ENCODE measurements at places on chromosomes 12 and 14.
A peak's percentile ranks its signal among the peaks of the same experiment; 100 is the strongest.

GRCh38 chr12:53208877-53209463 is 1.9 kb upstream of the ITGB7 start:
- peak; percentile 71 for DNase-seq

GRCh38 chr12:25269701-25270100 is 19.0 kb upstream of the KRAS start:
- DNase-seq: no peak

DNA sequence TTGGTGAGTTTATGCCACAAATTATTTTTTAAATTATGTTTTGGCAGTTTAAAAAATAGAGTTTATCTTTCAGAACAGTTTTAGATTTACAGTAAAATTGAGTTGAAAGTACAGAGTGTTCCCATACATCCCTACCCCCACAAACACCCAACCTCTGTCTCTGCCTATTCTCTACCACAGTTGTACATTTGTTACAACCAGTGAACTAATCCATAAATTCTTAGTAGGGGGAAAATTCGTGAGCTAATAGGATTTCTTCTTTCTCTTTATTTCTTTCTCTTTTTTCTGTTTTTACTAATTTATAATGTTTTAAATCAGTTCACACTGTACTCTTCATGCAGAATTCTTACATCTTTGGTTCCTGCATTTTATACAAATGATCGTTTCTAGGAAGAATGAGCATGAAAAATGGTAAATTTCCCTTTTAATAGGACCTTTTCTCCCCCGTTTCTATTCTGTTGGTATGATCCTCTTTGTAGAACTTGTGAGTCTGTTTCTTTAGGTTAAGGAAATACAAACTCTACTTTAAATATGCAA is 56.7 kb downstream of the MIPOL1 start:
- DNase-seq: no peak

DNA sequence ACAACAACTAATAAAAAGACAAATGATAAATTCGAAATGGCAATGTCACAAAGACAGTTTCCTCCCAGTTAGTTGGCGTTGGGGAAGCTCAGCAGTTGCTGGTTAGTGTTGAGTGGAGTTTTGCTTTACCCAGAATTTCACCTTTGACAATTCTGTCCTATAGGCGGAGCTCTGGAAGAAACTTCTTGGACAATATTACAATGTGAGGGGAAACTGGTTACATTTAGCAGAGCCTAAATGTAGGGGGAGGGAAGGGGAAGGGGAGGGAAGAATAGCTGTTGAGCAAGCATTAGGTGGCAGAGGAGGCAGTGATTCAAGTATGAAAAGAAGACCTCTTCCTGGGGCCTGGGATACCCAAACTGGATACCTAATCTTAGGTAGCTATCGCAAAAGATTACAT is 51.4 kb downstream of the BDKRB1 start:
- no peak for DNase-seq

DNA sequence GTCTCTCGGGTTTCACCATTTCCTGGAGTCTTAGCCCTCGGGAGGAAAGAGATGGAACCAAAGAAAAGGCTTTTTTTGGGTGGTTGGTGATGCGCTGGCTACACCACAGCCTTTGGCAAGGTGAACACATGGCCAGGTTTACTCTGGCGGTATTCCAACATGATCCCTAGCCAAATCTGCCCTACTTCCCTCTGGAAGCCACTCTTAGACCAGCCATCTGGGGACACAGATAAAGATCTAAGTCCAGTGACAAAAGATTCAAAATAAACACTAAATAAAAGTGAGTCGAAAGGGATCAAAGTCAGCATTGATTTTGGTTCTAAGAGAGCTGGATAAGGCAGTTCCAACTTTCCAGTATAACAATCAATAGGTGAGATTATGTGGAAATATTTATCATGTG is 694.5 kb downstream of the VRK1 start:
- DNase-seq: no peak

GRCh38 chr14:61188196-61188595 is 92.9 kb downstream of the TMEM30B start:
- DNase-seq: no peak

- no peak for DNase-seq
Measured at GRCh38 chr14:66295386-66295785, 190.8 kb upstream of the CCDC196 start.

DNA sequence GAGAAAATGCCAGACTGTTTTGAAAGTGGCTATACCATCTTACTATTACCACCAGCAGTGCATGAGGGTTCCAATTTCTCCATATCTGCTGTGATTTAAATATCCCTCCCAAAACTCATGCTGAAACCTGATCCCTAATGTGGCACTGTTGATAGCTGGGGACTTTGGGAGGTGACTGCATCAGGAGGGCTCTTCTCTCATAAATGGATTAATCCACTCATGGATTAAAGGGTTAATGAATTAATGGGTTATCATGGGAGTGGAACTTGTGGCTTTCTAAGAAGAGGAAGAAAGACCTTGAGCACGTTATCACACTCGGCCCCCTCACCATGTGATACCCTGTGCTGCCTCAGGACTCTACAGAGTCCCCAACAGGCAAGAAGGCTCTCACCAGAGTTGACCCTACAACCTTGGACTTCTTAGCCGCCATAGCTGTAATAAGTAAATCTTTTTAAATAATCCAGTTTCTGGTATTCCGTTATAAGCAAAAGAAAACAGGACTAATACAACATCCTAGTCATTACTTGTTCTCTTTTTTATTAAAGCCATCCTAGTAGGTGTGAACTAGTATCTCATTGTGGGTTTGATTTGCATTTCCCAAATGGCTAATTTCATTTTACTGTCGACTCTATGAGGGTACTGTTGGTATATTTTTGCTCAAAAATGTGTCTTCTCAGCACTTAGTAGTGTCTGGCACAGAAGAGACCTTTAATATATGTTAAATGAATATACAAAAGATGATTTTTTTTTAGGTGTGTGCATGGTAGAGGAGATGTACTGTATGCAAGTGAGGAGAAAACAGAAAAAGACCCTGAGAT is 14.3 kb downstream of the PPP1R12A start:
- no peak for DNase-seq

GRCh38 chr12:44930972-44931600 is 55.0 kb upstream of the NELL2 start:
- DNase-seq: peak; percentile 68

GRCh38 chr12:112283546-112283945 is 98.7 kb downstream of the HECTD4 start:
- DNase-seq: no peak

GRCh38 chr14:55170526-55170925 is 20.9 kb downstream of the DLGAP5 start:
- no peak for DNase-seq

DNA sequence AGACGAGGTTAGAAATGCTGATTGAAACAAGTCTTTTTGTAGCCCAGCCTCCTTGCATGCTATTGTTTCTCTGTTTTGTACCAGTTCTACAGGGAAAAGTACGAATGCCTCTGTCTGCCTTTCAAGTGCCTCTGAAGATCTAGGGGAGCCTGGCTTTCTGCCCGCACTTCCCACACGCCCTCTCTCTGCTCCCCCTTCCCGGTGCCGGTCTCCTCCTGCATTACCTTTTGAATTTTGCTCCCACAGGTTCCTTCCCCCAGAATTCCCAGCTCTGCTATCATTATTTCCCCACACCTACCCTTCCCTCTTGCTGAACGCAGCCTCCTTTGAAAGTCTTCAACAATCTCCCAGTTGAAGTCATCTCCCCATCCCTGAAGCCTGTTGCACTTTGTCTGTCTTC is 689.7 kb downstream of the BCL11B start:
- no peak for DNase-seq

- DNase-seq: no peak
Measured at GRCh38 chr12:2396448-2396871, 343.7 kb downstream of the CACNA1C start.

GRCh38 chr14:105039458-105040205 is 18.7 kb upstream of the CDCA4 start:
- no peak for DNase-seq

DNA sequence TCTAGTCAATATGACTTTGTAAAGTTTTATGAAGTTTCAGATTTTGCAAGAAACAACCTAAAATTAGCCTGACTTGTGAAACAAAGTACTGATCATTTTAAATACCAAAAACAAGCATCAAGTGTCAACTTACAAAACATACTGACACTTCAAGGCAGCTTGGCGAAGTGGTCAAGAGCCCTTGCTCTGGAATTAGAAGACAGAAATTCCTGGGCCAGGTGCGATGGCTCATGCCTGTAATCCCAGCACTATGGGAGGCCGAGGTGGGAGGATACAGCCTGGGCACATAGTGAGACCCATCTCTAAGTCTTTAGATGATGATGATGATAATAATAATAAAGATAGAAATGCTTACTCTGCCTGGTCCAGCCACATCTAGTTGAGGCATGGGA is 45.4 kb upstream of the NR2C1 start:
- DNase-seq: no peak

- peak; percentile 42 for DNase-seq
Measured at GRCh38 chr12:113980537-113981337, 14.6 kb upstream of the RBM19 start.

GRCh38 chr12:99195474-99195873 is 452.1 kb upstream of the GARIN6 start:
- DNase-seq: no peak

- DNase-seq: no peak
Measured at GRCh38 chr12:48688836-48689235, 6.8 kb upstream of the KANSL2 start.

- DNase-seq: no peak
Measured at GRCh38 chr12:21416511-21417121, 20.8 kb upstream of the PYROXD1 start.

DNA sequence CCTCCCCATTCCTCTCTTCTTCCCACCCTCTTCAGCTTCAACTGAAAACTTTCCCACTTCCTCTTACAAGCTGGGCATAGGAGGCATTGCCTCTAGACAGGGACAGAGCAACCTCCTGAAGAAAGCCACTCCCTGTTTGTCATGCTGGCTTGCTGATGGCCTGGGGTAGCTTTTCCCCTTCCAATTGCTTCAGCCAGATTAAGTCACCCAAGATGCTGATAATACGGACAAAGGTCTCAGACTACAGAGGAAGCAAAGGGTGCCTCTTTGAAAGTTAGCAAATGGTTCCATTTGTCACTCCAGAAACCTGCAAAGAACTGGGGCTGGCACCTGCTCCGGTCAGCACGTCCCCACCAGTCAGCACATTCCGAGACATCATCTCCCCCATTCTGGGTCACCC is 6.0 kb downstream of the KRT2 start:
- no peak for DNase-seq

GRCh38 chr12:53968214-53969127 is 4.5 kb upstream of the HOXC11 start:
- DNase-seq: no peak

DNA sequence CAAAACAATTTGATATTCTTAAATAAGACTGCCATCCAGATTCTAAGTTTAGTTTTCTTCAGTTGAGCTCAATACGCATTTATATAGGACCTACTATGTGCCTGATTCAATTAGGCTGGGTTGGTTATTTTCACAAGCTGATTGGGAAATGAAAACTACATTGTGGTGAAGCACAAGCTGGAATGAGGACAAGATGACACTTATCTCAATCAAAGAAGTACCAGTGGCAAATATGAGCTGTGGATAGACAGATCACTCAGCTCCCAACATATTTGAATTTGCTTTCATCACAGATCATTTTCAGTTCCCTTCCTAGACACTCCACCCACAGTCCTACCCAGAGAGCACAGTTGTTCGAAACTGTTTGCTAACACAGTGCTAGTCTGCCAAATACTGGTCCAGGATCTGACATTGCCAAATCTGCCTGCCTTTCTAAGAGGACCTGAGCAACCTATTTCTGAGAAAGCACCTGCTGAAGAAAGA is 74.7 kb downstream of the LLPH start:
- no peak for DNase-seq

DNA sequence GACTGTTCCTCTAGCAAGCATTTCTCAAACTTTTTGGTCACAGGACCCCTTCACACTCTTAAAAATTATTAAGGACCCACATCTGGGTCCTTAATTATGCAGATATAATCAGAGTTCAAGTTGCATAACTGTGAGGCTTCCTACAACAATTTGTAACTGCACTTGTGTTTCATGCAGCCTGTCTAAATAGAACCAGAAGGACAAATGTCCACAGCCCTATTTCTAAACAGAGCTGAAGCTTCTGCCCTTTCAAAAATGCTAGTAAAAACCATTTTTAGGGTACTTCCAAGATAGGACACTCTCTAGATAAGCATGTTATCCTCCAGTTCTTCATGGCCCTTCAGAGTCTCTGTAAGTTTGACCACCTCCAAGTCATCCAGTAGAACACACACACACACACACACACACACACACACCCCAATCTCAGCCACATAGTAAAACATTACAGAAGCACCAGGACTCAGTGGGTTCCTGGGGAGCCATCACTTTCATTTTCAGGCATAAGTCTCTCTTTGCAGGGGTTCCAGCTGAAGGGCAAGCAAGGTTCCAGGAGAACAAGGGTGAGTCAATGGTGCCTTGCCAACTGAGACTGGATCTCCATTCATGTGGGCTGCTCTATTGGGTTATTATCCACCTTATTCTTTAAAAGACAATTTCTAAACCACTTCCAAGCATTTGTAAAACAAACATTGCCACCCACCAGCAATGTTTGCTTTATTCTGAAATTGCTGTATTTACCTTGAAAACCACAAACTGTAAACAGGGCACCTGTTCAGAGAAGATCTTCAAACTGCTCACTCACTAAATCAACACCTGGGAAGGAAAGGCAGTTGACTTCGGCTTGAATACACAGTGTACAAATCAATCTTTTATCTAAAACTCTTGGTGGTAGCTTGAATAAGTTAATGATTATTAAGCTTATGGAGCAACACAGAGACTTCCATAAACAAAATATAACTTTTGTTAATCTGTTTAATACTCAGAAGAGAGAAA is 64.1 kb downstream of the ITPR2 start:
- DNase-seq: no peak

- DNase-seq: no peak
Measured at GRCh38 chr14:41606282-41606531, 469 bp upstream of the LRFN5 start.

DNA sequence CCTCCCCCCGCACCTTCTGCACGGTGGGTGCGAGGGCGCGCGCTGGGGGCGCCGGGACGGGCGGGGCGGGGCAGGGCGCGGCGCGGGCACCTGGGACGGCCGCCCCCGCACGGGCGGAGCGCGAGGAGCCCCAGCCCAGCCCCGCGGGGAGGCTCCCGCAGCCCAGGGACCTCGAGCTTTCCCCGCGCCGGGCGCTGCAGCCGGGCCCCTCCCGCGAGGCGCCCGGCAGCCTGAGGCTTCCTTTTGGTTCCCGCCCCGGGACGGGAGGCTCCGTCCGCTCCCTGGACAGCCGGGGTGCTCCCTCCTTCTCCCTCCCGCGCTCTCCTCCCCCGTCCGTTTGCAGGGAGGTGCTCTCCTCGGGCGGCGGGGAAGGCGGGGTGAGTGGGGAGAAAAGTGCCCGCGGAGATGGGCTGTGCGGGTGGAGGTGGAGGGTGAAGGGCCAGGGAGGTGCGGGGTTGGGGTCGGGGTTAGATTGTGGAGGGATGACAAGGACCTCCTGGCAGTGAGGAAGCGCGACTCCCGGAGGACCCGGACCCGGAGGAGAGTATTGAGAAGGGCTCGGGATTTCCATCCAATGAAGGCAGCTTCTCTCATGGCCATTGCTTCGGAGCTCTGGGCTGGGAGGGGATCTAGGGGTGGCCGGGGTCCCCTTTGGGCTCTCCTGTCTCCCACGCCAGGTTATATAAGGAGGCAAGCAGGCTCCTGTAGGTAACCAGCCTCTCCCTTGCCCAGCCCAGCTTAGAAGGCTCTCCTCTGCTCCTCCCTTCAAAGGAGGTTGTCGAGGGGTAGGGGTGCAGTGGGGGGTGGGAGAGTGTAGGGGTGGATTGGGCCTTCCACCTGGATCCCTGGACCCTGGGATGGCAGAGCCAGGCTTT is 645 bp downstream of the JDP2 start:
- no peak for DNase-seq

All from activated CD4-positive, alpha-beta T cell treated with anti-CD3 and anti-CD28 coated beads, Interleukin-2, amount 50 U/mL, for 16 hours (primary cell).